ENCODE measurements at places on chromosomes 16 and 17.

GRCh38 chr17:29682987-29683386 is 60.3 kb upstream of the CORO6 start:
- no peak for DNase-seq

GRCh38 chr17:65039336-65039988 is 17.1 kb downstream of the GNA13 start:
- no peak for DNase-seq

DNA sequence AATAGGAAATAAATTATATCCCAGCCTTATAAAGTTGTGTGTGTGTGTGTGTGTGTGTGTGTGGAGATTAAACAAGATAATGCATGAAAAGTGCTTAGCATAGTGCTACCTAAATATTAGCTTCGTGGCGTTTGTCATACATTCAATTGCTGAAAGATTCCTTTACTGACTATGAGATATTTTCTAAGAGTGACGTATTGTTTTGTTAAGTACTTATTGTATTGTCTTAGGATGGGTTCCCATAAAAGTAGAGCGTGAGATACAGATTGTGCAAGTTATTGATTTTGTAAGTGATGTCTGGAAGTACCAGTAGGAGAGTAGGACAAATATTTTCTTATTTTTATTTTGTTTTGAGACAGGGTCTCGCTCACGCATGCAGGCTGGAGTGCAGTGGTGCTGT is 730.0 kb downstream of the CDH8 start:
- no peak for DNase-seq

- no peak for DNase-seq
Measured at GRCh38 chr17:37220607-37220953, 155.2 kb upstream of the C17orf78 start.

- no peak for DNase-seq
Measured at GRCh38 chr17:80035687-80035936, at the start of gene TBC1D16. TSS of gene TBC1D16 (minus strand) at chr17:80035872. CDS start at chr17:80013547, 22,325 bp downstream.

DNA sequence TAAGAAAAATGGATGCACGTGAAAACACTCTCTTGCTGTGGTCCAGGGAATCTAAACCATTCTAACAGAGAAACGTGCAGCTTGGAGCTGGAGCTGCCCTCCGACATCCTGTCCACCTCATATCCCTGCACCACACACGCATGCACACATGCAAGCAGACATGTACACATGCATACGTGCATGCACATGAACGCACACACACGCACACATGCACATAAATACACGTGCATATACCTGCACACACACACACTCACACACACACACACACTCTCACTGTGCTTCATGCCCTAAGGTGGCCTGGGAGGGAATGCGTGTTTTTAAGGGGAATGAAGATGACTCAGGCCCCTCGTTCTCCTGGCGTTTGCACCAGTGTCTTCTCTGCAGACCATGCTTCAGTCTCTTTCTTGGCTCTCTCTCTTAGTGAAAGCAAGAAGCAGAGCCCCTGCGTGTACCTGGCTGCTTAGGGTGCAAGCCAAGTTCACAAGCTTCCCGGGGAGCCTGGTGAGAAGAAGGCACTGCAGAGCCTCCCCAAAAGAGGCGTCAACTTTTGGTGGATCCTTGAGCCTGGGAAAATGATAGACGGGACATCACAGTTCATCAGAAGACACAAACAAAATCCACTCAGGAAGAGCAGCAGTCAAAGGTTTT is 72.8 kb downstream of the GOSR1 start:
- no peak for DNase-seq

GRCh38 chr17:78764871-78765270 is 17.2 kb downstream of the CYTH1 start:
- DNase-seq = no peak

DNA sequence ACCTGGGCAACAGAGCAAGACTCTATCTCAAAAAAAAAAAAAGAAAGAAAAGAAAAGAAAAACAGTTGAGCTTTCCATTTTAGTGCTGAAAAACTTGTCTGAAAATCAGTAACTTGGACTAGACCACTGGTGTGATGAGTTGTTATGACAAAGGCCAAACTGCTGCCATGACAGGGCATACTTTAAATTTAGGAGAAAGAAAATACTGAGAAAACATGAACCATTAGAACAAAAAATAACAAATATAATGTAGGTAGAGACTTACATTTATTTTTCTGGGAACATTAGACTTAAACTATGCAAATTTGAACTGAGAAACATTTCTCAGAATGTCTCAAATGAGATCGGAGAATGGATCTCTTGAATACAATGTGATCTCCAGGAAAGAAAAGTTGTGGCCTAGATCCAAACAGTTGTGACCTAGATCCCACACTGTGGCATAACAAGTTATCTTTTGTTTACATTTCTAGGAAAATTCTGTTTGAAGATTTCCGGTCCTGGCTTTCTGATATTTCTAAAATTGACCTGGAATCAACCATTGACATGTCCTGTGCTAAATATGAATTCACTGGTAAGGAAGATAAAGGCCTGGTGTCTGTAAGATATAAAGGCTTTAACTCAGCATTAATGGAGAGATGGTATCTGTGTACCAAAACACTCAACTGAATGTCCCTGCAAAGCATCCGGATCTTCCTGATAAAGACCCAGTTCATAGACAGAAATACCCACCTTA is 10.9 kb downstream of the OGFOD1 start:
- DNase-seq = no peak

Data from gastrocnemius medialis (tissue), 4 donors.